OCI-M1 (cell line): ENCODE measurements at places on chromosomes 3 and 15.

DNA sequence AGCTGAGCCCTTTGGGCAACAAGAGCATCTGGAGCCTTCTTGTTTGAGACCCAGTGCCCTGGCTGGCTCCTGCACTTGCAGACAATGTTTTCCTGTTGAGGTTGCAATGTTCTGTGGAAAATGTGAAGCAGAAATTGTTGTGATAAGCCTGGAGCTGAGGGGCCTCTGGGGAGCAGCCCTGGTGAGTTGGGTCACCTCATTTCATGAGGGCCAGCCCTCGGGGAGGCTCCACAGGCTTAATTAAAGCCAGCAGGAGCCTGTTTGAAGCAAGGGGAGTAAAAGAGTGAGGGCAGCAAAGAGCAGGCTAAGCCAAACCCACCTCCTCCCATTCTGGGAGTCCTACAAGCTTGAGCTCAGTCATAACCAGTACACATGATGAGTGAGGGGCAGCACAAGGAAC, 154.3 kb downstream of the ALDH1A2 start:
- no peak for DNase-seq

DNA sequence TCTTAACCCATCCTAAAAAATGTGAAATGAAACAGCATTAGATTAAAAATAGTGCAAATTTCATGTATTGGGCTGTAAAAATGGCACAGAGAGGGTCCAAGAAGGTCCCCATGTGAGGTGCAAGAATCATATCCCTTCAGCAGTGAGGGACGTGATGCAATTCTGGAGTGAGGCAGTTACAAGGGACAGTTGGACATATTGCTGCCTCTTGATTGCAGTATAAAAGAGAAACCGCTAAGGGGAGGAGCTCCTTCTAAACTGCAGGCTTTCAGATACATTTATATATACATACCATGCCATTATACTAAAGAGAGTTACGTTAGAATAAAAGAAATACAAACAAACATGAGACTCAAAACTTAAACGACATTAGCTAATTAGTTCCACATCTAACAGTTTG, 304.2 kb upstream of the CTNNB1 start:
- peak; percentile 86 for DNase-seq

GRCh38 chr15:29114221-29115092, 155.2 kb downstream of the NSMCE3 start:
- no peak for DNase-seq

GRCh38 chr15:33242669-33243191, 48.2 kb upstream of the FMN1 start:
- DNase-seq, result peak; percentile 30

DNA sequence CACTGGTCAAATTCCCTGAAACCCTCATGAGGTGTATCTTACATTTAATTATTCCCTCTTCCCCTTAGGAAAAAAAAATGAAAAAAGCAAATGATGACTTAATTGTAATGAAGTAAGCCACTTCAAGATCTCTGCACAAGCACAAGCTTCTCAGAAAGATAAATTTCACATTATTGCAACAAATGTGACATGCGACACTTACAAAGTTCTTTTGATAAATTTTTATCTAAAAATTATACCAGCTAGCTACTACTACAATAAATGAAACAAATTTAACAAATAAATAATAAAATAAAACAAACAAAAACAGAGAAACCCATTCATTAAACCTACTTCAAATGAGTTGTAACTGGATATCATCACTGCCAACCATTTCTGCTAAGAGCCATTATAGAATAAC, 10.0 kb upstream of the TM2D3 start:
- DNase-seq, result no peak

- DNase-seq, result no peak
Observed at GRCh38 chr3:119643528-119643927, 16.9 kb downstream of the POPDC2 start.

GRCh38 chr15:71103102-71103676, 12.1 kb upstream of the THSD4 start:
- DNase-seq, result peak; percentile 54

DNA sequence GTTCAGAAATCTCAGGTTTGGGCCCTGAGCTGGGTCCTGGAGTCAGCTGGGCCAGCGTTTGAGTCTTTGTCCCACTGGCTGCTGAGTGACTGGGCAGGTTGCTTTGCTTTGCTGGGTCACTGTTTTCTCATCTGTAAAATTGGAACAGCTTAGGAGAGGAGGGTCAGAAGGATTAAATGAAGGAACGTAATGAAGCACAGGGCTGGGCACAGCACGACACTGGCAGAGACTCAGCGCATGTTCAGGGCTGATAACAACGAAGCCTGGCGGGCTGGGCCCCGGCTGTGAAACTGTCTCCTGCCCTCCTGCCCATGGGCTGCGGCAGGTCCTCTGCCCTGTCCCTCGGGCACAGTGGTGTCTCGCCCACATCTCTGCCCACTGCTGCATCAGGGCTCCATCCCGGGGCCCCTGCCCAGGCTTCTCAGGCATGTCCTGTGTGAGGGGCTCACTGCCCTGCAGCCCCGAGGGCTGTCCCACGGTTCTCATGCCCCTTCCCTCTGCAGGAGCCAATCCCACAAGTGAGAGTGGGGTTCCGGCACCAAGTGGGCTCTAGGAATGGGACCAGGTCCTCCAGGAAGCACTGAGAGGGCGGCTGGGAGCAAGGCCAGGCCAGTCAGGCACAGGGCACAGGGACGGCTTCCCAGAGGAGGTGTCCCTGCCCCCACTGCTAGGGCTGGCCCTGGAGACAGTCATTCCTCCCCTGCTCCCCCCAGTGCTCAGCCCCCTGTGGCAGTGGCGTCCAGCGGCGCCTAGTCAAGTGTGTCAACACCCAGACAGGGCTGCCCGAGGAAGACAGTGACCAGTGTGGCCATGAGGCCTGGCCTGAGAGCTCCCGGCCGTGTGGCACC, 88.0 kb downstream of the TBC1D2B start:
- no peak for DNase-seq

GRCh38 chr15:97009031-97009431, 678.5 kb downstream of the NR2F2 start:
- DNase-seq, result no peak

DNA sequence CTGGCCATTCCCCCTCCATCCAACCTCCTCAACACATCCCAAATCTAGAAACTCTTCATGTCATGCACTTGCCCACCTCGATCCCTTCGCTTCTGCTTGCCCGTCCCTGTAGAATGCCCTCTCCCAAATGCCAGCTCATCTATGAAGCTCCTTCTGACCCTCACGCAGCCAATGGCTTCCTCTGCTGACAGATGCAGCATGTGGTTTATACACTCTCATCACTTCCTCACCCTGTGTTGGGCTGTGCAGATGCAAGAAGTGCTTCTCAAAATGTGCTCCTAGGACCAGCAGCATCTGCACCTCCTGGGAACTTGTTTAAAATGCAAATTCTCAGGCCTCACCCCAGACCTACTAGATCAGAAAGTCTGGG, 51.7 kb downstream of the SEMA5B start:
- no peak for DNase-seq

DNA sequence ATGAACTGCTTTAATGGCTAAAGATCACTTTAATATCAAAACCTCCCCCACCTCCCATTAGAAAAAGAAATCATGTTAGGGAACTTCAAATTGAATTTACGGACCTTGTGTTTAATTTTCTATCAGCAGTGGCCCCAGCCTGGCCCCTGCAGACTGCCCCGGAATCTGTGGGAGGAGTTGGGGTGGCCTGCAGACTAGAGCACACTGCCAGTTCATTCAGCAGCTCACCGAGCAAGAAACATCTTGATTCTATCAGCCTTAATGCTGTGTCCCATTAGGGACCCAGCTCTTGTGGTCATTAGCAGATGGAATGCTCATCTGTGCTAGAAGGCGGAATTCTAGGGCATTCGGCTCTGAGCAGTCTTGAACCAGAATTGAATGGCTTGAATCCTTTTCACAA, 54.2 kb downstream of the FLNB start:
- peak; percentile 39 for DNase-seq

DNA sequence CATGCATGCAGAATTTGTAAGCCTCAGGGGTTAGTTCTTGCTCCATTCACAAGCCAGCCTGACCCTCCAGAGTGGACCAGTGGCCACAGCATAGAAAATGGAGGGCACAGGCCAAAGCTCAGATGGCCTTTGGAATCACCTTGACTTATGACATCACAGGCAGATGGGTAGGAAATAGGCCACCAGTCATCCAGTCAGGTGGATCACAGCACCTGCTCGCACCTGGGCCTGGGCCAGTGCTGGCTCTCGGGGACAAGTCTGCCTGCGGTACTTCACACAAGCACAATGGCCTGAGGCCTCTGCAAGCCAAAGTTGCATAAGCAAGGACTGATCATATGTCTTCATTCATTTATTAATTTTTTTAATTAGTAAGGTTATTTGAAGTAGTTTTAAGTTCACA, 39.3 kb downstream of the PPCDC start:
- DNase-seq, result no peak

GRCh38 chr3:72223628-72224027, 438.7 kb upstream of the PROK2 start:
- DNase-seq, result no peak

DNA sequence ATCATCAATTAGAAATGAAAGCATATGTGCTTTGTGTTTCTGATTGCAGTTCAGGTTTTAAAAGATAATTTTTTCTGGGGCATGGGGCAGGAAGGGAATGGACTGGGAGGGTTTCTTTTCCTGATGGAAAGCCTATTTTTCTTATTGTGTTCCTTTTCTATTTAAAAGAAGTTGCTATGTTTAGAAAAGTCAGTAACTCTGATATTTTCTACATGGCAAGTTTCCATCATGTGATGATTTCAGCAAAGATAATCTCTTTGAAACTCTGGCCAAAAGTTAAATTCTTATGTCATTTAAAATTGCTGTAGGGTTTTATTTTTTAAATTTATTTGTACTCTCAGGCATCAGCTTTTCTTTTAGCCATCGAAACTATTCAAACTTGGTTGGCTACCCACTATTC, 601.2 kb downstream of the FOXP1 start:
- DNase-seq, result peak; percentile 47

- DNase-seq, result no peak
Observed at GRCh38 chr15:85381850-85382751, 1.7 kb downstream of the AKAP13 start.

- no peak for DNase-seq
Observed at GRCh38 chr15:41838400-41838897, at the start of gene PLA2G4B. Gene PLA2G4B, plus strand, starts transcription at chr15:41838847. Its CDS starts 67 bp downstream, at chr15:41838914.

DNA sequence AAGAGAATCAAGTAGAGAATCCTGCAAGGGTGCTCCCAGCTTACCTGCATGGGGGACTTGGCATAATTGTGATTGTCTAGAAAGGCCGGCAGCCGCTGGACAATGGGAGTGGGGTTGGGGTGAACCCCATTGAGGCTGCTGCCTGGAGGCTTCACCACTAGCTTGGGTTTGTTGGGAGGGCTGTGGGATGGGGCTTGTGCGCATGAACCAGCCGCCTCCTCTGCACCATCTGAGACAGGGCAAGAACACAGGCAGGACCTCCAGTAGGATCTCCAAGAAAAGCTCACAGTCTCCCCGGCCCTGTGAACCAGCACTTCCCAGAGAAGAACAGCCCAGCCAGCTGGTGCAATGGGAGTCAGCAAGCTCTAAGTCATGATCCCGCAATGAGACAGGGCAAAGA, 39.8 kb downstream of the SEMA3G start:
- DNase-seq, result no peak

DNA sequence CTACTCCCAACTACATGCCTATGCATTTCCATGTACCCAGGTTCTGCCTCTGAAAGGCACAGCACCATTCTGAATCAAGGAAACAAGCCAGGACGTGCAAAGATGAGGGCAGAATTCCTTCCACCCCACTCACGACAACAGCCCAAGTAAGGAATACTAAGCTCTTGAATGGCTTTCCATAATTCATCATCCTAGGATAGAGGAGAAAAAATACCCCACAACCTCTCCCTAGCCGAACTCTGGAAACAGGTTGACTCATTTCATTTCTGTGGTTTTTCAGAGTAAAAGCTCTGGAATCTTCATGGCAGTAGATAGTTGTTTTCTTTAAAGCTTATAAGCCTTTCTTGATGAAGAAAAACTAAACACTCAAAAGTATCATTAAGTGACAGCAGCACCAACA, 77.8 kb downstream of the PDZRN3 start:
- no peak for DNase-seq

DNA sequence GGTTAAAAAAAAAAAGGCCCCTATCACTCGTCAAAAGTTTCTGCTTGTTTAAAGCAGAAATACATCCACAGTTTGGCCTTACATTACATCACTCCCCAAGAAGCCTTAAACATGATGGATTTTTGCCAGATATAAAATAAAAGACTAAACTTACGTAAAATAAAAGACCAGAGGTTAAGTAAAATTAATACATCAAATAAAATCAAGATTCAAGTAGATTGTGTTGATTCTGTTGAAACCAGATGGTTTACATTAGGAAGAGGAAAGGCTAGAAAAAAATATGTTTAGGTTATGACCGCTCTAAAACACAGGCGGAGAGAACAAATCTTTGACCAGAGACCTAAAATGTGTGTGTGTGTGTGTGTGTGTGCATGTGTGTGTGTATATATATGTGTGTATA, 104.1 kb downstream of the DUT start:
- DNase-seq, result no peak

DNA sequence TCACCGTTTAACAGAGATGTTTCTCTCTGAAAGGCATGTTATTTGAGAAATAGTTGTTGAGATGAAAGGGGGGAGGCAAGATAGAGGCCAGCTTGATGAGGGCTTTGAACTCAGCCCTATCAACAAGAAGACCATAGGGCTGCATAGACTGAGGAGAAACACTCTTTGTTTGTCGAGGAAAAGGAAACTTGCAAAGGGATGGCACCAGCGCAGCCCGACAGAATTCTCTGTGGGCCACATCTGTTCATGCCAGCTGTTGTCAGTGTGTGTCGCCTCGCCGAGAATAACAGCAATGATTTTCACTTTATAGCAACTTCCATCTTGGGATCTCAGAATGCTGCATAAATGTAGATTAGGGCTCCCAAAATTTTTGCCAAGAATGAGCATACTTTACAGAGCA, 478.3 kb upstream of the TPRG1 start:
- DNase-seq, result no peak

- peak; percentile 28 for DNase-seq
Observed at GRCh38 chr3:141336672-141337522, 31.4 kb upstream of the ZBTB38 start.

DNA sequence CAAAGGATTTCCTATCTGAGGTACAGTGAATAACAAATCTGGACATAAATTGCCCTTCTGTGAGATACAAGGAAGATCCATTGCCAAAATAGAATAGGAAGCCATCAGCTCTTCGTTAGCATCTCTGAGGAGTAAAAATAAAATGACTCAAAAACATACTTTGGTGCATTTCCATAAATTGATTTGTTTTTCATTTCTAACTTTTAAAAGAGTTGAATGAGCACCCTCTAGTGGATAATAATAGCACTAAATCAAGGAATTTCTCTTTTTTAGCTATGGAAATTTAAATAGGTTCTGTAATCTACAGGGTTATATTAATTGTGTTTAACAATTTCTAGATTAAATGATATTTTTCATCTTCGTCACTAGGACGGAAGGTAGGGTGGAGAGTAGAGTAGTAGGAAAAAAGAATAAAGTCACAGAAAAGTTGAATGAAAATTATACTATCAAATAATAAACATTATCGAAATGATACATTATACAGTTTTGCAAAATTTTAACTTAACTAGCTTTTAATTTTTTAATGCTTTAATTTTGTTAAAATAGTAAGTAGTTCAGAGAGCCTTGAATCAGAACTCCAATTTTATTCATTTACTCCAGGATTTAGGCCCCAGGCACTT, 6.4 kb downstream of the NSUN3 start:
- DNase-seq, result peak; percentile 59

- DNase-seq, result no peak
Observed at GRCh38 chr15:45585069-45585791, 1.9 kb upstream of the BLOC1S6 start.
